ENCODE measurements at places on chromosomes 7 and 10.

GRCh38 chr10:5622186-5622960, 44.0 kb downstream of the ASB13 start:
- DNase-seq = no peak

GRCh38 chr10:71459513-71459912, 62.8 kb downstream of the CDH23 start:
- DNase-seq = no peak

DNA sequence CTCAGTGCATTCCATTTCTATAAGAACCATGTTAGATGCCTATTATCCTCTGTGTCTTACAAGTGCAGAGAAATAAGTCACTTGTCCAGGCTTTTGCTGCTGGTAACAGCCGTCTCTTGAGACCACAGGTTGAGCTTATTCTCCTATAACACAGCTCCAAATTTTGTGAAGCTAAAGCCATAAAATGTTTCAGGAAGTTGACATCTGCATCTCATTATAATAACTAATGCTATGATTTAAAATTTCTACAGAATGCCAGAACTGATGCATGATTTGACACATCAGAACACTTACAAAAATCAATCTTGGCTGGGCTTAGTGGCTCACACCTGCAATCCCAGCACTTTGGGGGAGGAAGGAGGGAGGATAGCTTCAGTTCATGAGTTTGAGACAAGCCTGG, 986.9 kb downstream of the TYW1 start:
- DNase-seq = no peak

DNA sequence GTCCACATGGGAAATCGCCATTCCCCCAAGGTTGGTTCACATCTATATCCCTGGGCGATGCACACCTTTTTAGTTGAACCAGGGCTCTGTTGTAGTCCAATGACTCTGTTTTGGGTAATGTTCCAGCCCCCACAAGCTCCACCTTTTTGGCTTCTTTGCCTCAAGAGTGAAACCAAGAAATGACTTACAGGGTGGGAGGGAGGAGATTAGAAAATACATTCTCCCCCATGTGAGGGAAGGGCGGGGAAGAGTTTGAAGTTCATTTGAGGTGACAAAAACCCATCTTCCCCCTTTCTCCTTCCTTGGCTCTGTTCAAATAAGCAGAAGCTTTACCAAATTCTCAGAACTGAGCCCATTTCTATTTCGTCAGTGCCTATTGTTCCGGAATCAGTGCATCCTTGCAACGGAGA, 82.8 kb downstream of the GATA3 start:
- DNase-seq = no peak

- no peak for DNase-seq
Observed at GRCh38 chr7:149599636-149600206, 102.1 kb upstream of the ZNF746 start.

- DNase-seq = no peak
Observed at GRCh38 chr10:36344240-36345174, 702.4 kb upstream of the FZD8 start.

- no peak for DNase-seq
Observed at GRCh38 chr7:27868131-27868550, 128.2 kb downstream of the TAX1BP1 start.

DNA sequence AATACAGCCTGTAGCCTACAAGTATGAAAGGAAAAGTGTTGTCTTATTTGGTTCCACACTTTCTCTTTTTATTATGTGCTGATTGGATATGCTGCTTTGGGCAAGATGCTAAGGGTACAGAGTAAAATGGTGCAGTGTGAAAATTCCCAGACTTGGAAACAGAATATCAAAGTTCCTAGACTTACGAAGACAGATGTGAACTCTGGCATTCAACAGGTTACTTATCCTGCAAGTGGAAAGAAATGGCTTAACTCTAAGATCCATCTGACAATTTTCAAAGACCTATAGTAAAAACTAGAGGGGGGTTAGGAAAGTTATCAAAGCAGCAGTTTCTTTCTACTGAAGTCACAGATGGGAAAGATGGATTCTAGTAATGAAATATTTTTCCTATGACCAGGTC, 24.1 kb downstream of the CUTC start:
- DNase-seq = no peak

DNA sequence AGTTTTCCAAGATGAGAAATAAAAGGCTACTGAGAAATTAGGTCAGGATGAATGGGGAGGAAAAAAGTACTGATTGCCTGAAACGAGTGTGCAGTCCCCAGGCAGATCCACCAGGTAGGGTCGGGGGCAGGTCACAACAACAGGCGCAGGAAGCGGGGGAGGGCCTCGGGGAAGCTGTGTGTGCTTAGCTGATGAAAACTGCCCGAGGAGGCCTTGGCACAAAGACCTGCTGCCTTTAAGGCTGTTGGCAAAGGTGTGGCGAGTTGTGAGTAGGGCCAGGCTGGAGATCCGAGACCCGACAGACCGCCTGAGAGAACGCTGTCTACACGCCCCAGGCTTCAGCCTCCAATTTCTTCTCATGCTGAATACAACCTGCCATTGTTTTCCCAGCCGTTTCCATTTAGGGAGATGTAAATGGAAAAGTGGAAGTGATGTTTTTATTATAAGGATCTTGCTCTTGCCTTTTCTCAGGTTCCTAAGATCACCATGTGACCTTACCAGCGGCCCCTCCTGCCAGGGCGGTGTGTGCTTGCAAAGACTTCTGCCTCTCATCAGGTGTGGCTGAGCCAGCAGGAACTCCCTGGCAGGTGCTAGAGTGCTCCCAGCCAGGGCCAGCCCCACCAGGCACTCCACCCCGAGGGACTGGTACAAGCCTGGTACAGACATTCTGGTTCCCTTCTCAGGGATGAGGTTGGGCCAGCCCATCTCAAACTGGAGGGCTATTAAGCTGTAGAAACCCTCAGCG, 60.8 kb downstream of the DLG5 start:
- no peak for DNase-seq

DNA sequence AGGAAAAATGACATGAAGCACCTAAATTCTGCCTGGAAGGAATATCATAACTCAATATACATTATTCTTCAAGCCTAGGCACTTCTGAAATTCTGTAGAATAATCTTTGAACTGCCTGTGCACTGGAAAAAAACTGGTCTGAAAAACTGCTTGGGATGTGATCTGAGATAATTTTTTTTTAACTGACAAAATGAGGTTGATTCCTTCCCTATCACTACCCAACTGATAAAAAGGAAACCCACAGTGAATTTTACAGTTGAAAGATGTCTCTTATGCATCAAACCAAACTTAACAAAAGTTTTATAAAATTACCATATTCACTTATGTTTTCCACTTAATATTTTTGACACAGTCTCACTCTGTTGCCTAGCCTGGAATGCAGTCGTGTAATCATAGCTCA, 67.2 kb upstream of the FAM133B start:
- DNase-seq = no peak

DNA sequence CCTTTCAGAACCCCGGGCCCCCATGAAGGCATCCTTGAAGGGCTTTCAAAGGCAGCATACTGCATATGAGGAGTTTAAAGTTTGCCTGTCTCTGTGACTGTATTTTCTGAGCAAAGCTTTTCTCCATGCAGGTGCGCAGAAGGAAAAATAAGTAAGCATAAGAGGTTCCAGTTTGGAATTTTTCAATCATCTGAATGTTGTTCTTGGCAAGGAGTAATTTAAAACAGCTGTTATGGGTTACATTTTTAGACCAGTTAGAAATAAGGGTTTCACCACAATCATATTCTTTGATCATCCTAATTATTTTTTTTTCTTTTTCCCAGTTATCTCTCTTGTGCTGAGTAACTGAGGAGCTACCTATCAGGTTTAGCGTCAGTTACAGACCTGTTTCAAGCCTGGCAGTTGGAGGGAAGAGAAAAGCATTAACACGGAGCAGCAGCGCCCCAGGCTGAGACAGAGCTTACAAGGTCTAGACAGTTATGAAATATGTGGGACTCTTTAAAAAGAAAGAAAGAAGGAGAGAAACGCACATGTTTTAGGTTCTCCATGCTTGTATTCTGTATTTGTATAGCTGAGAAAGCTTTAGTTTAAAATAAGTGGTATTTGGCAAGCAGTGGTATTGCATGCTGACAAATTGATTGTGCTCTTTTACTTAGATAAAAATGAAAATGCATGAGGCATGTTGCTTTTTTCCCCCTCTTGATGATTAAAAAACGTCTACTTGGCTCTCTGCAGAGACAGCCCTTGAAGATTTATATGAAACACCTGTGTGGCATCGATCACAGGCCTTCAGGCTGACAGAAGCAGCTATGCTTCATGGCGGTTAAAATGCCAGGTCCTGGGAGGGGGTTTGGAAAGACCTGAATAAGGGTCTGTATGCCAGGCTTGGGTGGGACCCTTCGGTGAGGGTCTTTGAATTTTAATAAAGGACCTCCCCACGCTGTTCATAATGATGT, 157.6 kb downstream of the GRK5 start:
- DNase-seq = no peak

GRCh38 chr10:103254538-103255325, 9.0 kb downstream of the RPEL1 start:
- no peak for DNase-seq

DNA sequence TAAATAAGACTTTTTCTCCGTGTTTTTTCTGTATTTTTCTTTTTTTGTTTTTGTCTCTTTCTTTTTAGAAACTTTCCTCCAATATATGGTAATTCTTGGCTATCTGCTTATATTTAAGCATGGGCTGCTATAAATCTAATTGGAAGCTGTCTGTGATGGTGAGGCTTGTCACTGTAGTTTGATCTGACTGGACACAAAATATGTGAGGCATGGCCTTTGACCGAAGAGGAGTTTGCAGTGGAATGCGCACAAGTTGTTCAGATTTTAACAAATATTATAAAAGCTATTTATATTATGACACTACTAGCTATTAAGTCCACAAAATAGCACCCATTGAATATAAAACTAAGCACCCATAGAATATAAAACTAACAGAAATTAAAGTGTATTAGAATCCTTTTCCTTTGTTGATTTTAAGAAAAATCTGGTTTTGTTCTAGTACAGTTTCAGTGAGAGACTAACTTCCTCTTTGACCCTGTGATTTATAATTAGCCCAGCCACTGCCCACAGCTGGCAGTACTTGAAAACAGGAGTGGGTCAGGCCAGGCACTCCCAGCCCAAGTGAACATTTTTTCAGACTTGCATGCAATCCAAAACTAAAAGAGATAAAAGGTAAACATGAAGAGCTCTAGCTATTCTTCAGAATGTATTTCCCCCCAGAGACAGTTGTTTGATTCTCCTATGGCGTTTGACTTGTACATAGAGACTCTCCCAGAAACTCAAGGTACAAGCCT, 69.9 kb upstream of the FGL2 start:
- DNase-seq = peak; percentile 23

- DNase-seq = no peak
Observed at GRCh38 chr7:47638679-47639315, 56.9 kb upstream of the TNS3 start.

DNA sequence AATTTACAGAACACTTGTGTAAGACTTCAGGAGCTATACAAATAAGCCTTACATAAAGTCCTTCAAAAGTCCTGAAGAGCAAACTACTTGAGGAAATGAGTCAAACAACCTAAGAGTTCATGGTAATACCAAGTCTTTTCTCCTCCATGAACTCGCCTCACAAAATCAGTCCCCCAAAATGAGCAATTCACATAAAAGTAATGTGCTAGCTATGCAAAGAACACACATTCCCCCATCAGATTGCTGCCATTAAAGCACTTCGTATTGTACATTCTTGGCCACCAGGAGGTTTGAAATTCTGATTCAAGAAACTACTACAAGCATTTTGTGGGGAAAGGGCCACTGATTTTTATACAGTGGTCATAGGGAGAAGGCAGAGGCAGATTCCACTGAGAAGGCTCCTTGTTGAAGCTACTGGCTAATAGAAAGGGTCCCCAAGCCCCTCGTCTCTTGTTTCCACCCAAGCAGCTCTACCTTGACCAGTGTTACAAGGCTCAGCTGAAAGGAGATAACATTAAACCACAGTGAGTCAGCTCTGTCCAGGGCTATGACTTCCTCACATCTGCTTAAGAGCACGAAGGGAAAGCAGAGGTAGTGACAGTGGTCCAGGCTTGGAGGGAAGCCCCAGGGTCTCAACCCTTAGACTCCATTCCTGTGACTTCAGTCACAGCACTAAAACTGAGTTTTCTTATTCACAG, 115.2 kb upstream of the CDK1 start:
- no peak for DNase-seq

- no peak for DNase-seq
Observed at GRCh38 chr7:55969391-55969790, 5.0 kb downstream of the NIPSNAP2 start.

- DNase-seq = no peak
Observed at GRCh38 chr10:74099420-74099819, 51.2 kb downstream of the AP3M1 start.

- no peak for DNase-seq
Observed at GRCh38 chr7:6306471-6306870, 34.0 kb upstream of the CYTH3 start.

GRCh38 chr7:452791-453455, 66.7 kb downstream of the PDGFA start:
- DNase-seq = peak; percentile 61

DNA sequence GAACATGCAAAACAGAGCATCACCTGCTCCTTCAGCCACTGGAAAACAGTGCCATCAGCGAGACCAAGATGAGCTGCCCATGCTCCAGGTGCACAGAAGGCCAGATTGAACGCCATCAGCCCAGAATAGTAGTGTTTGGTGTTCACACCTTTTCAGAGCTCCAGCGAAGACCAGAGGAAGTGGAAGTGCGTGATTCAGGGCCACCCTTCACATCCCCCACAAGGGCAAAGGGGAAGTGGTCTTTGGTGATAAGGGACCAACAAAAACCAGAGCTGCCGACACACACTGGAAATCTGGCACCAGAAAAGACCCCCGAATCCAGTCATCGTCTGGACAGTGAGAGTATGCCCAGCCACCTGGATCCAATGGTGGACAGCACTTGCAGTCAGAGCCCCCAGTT, 29.5 kb upstream of the TMEM72 start:
- no peak for DNase-seq

- DNase-seq = no peak
Observed at GRCh38 chr7:42186151-42186550, 50.9 kb downstream of the GLI3 start.

- DNase-seq = no peak
Observed at GRCh38 chr7:124692425-124692824, 73.2 kb downstream of the GPR37 start.

- DNase-seq = no peak
Observed at GRCh38 chr7:216360-217300, 24.3 kb downstream of the FAM20C start.

GRCh38 chr10:70887804-70888800, at the start of gene PCBD1:
TSS of gene PCBD1 (minus strand) at chr10:70888565. CDS start at chr10:70888533, 32 bp downstream.
- DNase-seq = peak; percentile 72

DNA sequence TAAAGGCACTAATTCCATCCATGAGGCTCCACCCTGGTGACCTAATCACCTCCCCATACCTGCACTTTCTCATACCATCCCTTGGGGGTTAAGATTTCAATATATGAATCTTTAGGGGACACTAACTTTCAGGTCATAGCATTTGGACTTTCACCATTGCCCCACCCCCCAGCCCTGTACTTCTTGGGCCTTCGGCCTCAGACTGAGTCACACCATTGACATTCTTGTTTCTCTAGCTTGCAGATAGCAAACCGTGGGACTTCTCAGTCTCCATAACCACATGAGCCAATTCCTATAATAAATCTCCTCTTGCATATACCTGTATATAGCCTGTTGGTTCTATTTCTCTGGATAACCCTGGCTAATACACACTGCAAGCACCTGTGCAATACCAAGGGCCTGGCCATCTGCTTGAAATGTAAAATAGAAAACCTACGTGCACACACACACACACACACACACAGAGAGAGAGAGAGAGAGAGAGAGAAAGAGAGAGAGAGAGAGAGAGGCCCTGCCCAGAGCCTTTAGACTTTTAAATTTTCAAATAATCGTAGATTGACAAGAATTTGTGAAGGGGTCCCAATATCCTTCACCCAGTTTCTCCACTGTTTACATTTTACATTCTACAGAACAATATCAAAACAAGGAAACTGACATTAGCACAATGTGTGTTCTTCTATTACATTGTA, 25.3 kb downstream of the ANXA8 start:
- DNase-seq = no peak

Measured in GM12892 (cell line).